Neural cell (in vitro differentiated cells): ENCODE measurements at places on chromosomes 16 and 17. TPM values are rescaled to one million over a fixed set of nuclear protein-coding genes. Genes with fewer than 3 reads are reported as not detected.

ZNF48 gene
- polyA plus RNA-seq: 42.3 and 48.9 TPM in 2 replicates

NPW gene
- not detected in 2 replicates for polyA plus RNA-seq

MEIOC gene
- not detected in 2 replicates for polyA plus RNA-seq

LRRC37A2 gene
- 21.4 and 22.1 TPM in 2 replicates for polyA plus RNA-seq

DNAAF8 gene
- polyA plus RNA-seq: 3.4 and 6.2 TPM in 2 replicates

BAIAP3 gene
- 65.2 and 93.7 TPM in 2 replicates for polyA plus RNA-seq
